ENCODE measurements at places on chromosomes 4 and X. TPM values are rescaled to one million over a fixed set of nuclear protein-coding genes. Genes with fewer than 3 reads are reported as not detected.

DNA sequence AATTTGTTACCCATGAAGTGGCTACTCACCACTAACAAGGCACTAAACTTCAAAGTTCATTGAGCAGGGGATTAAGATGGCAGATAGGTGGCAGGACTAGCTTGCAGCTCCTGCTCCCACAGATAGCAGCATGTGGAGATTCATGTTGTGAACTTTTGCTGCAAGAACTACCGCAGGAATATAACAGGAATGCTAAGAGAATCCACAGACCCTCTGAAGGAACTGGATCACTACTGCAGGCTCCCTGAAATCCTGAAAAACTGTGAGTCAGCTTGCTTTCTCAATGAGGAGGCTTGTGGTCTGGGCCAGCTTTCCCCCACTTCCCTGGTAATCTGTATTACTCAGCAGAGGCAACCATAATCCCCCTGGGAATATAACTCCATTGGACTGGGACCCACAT lies 118.5 kb upstream of the VCX2 start:
- DNase-seq = no peak

- no peak for DNase-seq
Measured at GRCh38 chr4:76559236-76560071, 124.4 kb downstream of the SHROOM3 start.

DNA sequence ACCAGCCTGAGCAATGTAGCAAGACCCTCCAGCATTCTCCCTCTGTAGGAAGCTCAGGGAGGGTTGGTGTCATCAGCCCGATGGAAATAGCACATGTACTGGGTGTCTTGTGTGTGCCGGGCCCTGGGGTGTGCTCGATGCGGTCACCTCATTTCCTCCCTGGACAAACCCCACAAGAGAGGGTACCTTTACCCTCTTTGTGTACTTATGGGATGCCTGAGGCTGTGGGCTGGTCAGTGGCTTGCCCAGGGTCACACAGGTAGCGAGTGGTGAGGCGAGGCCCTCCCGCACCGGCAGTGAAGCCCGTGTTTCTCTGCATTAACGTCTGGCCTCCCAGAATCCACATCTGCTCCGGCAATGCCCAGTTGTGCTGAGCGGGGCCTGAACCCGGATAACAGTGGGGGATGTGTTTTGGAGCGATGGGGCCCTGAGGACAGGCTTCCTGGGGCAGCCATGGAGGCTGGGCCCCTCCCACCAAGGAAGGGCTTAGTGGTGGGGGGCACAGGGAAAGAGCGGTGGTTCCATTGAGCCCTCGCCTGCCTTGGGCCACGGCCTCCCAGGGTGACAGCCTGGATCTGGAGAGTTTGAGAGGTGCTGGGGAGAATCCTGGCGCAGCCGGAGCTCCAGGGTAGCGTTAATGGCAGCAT lies 8.1 kb downstream of the PSAPL1 start:
- DNase-seq = no peak

DNA sequence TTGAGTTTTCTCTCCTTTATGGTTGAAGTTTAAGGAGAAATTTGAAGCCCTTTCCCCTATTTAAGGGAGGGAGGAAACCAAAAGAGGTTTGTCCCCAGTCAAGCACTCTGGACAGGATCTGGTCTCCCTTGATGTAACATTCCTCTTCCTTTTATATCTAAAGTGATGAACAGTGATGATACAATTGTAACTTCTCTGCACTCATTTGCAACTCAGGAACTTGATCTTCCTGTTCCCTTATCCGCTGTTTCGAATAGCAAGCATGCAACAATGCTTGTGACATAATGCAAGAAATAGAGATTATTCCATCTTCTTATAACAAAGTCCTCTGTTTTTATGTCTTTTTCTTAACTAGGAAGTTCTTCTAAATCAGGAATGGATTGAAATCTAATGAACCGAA lies 18.3 kb downstream of the ALPK1 start:
- no peak for DNase-seq

- no peak for DNase-seq
Measured at GRCh38 chr4:1466034-1466862, 60.0 kb upstream of the NKX1-1 start.

DNA sequence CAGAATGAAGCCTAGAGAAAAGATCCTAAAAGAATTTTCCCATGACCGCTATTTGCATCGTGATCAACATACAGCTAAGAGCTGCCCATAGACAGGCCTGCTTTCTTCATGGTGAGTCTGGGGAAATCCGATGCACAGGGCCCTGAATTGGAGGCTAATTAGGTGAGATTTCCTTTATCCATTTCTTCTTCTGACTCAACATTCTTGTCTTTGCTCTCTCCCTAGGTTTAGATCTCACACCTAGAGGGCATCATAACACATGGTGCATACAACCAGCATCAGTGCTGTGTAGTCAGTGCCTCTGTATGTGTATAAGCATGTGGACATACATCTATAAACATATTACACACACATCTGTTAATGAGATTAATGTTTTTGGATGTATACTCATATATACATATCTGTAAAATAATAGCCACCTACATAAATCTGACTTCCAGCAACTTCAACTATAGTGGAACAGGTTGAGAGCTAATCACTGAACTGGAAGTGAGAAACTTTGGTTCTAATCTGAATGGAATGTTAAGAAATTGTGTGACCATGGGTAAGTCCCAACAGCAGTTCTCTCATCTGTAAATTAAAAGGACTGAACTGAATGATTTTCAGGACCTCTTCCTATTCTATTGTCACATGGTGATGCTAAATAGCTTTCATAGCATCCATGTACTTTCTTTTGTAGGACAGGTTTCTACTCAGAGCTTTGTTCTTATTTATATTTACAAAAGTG lies 17.5 kb downstream of the GATB start:
- DNase-seq = no peak

DNA sequence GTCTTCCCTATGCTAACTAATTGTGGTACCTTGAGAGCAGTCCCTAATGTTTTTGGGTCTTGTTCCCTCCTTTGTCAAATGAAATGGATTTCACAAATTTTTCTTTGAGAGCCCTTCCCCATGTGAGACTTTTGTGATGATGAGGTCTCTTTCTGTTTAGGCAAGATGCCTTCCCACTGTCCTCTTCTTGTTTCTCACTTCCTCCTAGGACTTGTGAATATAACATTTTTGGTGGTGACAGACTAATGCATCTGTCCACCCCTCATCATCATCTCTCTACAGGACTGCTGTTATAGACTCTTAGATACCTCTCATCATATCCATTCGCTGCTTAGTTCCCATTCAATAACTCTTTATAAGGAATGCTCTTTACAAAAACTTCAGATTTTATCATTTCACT lies 8.7 kb upstream of the ANK2 start:
- no peak for DNase-seq

Gene KCNE5
- polyA plus RNA-seq = 57.1 TPM

Gene SMAD1
- polyA plus RNA-seq = 69.6 TPM

Gene DDIT4L
- 12.3 TPM for polyA plus RNA-seq

Gene MAGEA9B
- not detected for polyA plus RNA-seq

Gene MAGEC3
- polyA plus RNA-seq = 0.16 TPM

Gene SSX2B
- polyA plus RNA-seq = not detected

Gene IGSF1
- 84.5 TPM for polyA plus RNA-seq

Gene TMPRSS11F
- not detected for polyA plus RNA-seq

All from muscle of back (tissue), 13 donors.